ENCODE measurements at places on chromosomes 5 and 9.

GRCh38 chr9:84669288-84670137, at the start of gene NTRK2:
NTRK2 (plus strand) TSS chr9:84669729; CDS start chr9:84670749, 1,020 bp downstream.
- peak; percentile 19 for DNase-seq

GRCh38 chr5:139368613-139369012, 14.5 kb downstream of the SLC23A1 start:
- DNase-seq, result no peak

DNA sequence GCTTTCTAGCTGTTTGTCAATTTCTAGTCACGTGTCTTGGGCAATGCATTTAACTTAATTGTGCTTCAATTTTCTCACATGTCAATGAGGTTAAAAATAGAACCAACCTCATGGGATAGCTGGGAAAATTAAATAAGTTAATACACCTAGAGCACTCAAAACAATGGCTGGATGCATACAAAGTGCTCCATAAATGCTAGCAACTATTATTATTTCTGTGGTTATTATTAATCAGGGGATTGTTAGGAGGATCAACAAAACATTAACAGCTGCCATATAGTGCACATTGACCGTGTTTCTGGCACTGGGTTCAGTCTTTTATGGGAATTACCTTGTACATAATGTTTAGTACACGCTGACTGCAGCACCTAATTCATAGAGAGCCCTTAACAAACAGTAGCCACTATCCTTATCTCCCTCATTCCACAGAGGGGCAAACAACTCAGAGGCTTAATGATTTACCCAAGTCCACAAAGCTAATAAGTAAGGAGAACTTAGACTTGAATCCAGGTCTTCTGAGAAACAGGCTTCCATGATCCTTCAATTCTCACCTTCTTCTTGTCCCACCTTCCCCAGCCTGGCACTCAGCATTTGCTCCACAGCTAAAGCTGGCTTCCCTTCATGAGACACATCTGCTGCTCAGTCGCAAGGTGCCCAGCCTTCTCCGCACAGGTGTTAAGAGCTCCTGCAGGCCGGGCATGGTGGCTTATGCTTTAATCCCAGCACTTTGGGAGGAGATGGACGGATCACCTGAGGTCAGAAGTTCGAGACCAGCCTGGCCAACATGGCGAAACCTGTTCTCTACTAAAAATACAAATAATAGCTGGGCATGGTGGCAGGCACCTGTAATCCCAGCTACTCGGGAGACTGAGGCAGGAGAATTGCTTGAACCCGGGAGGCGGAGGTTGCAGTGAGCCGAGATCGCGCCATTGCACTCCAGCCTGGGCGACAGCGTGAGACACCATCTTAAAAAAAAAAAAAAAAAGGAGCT, 137.4 kb upstream of the ABCA1 start:
- peak; percentile 84 for DNase-seq

DNA sequence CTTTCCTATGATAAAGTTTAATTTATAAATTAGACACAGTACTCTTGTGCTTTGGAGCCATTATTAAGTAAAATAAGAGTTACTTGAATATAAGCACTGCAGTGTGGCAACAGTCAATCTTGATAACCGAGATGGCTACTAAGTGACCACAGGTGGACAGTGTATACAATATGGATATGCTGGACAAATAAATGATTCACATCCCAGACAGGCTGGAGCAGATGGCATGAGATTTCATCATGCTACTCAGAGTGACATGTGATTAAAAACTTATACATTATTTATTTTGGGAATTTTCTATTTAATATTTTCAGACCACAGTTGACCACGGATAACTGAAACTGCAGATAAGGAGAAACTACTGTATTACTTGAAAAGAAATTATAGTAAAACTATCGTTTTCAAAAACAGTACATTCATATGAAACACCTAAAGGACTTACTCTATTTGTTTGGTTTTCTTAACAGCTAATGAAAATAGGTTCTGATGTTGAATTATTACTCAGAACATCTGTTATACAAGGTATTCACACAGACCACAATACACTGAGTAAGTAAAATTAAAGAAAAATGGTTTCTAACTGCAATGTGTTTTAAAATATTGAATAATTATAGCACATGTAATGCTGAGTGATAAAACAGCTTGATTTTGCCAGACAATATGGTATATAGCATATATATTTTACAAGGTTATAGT, 16.0 kb downstream of the LYRM7 start:
- no peak for DNase-seq

- no peak for DNase-seq
Observed at GRCh38 chr5:172403189-172403796, 51.0 kb downstream of the SH3PXD2B start.

GRCh38 chr5:15387931-15388524, 112.0 kb upstream of the FBXL7 start:
- no peak for DNase-seq

GRCh38 chr5:36135988-36136387, 15.7 kb downstream of the LMBRD2 start:
- DNase-seq, result no peak

- no peak for DNase-seq
Observed at GRCh38 chr5:124888622-124889485, 142.4 kb upstream of the ZNF608 start.

- no peak for DNase-seq
Observed at GRCh38 chr5:76556511-76557221, 66.5 kb downstream of the F2RL2 start.

- no peak for DNase-seq
Observed at GRCh38 chr5:104347119-104347708, 784.6 kb upstream of the NUDT12 start.

GRCh38 chr9:86660146-86660943, 287.0 kb downstream of the GAS1 start:
- DNase-seq, result no peak

DNA sequence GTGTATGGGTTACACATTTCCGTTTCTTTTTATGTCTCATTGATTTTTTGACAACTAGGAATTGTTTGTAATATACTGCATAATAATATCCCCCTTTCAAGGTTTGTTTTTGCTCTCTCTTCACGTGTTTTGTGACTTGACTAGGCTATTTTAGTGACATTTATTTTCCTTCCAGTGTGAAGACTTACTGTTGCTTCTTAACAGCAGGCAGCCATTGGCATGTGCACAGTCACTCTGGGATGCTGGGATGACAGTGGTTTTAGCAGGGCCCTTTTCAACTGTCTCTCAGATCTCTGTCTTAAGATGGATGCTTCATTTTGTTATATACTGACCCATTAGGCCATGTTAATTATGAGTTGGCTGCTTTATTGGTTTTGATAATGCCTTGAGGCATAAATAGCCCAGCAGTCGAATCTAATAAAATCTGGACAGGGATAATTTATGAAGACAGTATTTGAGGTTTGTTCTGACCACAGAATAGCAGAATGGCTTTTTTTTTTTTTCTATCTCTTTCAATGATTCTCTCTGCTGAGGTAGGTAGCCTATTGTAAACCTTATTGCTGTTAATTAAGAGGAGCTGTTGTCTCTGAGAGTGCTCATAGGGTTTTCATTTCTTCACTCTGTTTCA, 536.0 kb downstream of the GABRG2 start:
- no peak for DNase-seq

- DNase-seq, result peak; percentile 5
Observed at GRCh38 chr9:21252721-21253547, 13.1 kb upstream of the IFNA14 start.

GRCh38 chr5:172768573-172769341, 2.2 kb downstream of the DUSP1 start:
- DNase-seq, result no peak

GRCh38 chr5:32790411-32790951, 79.4 kb downstream of the NPR3 start:
- no peak for DNase-seq

- no peak for DNase-seq
Observed at GRCh38 chr5:156093024-156093423, 233.9 kb upstream of the SGCD start.

DNA sequence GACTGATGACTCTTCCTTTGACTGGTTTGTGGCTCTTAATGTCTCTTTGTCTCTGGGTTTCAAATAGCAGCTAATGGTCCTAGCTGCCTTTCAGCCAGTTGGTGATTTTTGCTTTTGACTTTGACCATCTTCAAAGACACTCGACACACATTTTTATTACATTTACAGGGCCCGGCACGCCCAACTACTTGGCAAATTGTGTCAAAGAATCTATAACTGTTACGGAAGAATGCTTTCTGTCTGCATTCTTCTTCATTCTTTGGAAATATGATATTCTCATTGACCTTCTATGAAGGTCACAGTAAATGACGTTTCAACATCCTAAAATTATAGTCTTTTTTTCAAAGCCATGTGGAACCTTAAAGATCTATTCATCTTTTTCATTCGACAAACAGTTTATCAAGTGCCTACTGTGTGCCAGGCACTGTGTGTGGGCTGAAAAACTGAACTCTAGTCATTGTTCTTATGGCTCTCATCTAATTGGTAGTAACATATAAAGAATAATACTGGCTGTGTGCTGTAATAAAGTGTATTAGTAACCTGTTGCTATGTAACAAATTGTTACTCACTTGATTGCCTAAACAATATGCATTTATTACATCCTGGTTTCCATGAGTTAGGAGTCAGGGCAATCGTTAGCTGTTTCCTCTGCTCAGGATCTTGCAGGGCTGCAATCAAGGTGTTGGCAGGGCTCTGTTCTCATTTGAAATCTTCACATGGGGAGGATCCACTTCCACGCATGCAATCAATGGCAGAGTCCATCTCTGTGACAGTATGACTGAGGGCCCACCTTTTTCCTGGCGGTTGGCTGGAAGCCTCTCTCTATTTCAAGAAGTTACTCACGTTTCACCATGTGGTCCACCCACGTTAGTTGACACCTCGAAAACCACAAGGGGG, 7.0 kb upstream of the WHRN start:
- DNase-seq, result no peak

DNA sequence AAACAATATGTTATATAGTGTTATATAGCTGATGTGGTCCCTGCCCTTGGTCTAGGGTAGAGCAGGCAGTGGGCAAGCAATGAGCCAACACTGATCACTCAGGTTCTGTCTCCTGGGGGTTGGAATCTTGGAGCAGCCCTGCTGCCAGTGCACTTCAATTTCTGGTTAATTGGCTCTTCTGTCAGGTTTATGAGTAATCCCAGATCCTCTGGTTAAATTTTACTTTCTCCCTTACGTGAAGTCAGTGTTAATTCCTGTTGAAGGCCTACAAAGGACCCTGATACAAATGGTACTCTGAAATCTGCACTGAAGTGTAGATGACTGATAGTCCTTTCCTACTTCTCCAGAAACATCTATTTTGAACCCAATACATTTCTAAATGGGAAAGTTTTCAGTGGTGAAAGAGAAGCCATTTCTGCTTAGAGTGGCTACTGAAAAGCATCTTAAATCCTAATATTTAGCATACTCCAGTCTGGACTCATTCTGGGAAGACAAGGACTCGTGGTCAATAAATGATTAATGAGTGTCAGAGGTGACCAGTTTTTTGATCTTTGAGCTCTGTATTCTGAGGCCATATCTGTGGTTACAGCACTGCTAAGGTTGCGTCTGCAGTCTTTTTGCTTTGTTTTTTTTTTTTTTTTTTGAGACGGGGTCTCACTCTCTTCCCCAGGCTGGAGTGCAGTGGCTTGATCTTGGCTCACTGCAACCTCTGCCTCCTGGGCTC, 442.4 kb downstream of the KIF4B start:
- no peak for DNase-seq

DNA sequence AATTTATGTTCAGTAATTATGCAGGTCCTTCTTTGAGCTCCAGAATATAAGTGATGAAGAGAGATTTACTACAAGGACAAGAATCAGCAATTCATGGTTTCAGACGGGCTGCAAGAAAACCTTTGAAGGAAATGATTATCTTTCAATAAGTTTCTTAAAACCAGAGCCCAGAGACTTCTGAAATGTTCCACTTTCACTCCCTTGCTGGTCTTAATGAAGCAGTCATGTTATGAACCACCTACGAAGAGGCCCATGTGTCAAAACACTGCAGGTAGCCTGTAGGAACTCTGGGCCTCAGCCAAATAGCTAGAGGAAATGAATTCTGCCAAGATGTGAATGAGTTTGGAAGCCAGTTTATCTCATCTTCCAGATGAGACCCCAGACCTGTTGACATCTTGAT, 505.9 kb upstream of the MEF2C start:
- no peak for DNase-seq

DNA sequence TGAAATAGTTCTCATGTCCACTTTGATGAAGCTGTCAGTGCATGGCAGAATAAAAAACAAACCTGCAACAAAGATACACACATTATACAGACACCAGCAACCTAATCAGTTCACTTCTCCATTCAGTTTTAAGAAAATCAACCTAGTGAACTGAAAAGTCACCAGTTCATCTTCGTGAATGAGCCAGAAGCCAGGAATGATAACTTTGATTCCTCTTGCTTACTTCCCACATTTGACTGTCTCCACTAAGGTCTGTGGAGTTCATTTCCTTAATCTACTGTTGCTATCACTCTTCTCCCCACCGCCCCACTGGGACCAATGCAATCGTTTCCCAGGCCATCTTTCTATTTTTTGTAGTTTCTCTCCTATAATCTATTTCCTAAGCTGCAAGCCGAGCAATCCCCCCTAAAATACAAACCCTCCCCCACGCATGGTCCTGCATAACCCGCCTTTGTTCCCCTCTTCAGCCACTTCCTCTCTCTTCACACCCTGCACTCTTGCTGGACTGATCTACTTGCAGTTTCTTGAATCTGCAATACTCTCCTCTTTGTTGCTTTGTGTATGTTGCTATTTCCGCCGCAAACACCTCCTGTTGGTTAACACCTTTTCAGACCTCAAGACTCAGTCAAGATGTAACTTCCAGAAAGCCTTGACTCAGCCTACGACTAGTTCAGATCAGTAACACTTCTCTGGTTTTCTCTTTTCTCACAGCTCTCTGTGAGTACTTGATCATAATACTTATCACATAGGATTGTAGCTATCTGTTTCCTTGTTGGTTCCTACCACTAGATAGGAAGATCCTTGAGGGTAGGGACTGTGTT, 16.6 kb downstream of the STOM start:
- no peak for DNase-seq

- no peak for DNase-seq
Observed at GRCh38 chr5:120684749-120685415, 220.8 kb downstream of the PRR16 start.

GRCh38 chr9:5651246-5651645, 22.3 kb downstream of the RIC1 start:
- DNase-seq, result no peak

DNA sequence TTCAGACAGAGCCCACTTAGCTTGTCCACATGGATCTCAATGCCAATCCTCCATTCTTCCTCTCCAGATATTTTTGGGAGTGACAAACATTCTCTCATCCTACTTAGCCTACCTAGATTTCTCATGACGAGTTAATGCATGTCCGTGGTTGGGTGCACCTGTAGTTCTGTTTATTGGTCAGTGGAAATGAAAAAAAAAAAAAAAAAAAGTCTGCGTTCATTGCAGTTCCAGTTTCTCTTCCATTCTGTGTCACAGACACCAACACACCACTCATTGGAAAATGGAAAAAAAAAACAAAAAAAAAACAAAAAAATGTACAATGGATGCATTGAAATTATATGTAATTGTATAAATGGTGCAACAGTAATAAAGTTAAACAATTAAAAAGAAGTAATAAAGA, 59.0 kb downstream of the BASP1 start:
- no peak for DNase-seq

All from NCI-H748 treated with DMSO at 0.1 percent for 48 hours (cell line).